ENCODE measurements at places on chromosomes 6 and 20.

- DNase-seq = no peak
Observed at GRCh38 chr6:21111093-21111725, 482.3 kb upstream of the SOX4 start.

- DNase-seq = no peak
Observed at GRCh38 chr20:59413326-59413865, 113.0 kb downstream of the EDN3 start.

DNA sequence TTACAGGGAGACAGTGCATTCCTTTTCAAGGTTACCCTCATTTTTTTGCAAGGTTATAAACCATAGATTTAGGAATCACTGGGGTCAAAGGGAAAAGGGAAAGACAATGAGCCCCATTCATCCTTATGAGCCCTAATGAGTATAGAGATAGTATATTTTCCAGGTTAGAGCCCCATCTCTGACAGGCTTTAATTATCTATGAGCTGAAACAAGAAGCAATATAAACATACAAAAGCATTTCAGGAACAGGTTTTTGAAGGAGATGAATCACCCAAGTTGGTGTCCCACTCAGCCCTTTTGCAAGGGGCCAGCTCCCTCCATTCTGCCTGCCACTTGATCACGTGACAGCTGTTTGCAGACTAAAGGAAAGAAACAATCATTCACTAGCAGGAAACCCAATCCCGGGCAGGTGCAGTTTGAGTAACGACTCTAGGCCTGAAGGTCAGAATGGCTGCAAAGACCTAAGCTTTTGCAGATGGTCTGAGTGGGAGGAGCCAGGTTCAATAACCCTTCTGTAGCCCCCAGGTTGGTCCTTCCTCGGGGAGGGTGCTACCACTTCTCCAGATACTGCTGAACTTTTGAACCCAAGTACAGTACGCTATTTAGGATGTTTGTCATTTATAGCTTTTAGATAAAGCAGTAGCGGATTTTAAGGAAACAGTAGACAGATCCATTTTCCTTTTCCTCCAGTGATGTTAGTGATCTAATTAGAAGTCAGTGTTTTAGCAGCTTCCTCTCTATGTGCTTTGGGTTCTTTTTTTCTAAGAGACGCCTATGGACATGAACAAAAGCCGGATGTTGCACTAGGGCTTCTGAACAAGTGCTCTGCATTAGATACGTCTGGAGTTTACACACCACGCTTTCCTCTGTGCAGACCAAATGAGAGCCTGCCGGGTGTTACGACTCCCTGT lies 253.2 kb downstream of the SOX4 start:
- DNase-seq = no peak

GRCh38 chr6:52544602-52545405 lies 32.1 kb downstream of the TRAM2 start:
- no peak for DNase-seq

DNA sequence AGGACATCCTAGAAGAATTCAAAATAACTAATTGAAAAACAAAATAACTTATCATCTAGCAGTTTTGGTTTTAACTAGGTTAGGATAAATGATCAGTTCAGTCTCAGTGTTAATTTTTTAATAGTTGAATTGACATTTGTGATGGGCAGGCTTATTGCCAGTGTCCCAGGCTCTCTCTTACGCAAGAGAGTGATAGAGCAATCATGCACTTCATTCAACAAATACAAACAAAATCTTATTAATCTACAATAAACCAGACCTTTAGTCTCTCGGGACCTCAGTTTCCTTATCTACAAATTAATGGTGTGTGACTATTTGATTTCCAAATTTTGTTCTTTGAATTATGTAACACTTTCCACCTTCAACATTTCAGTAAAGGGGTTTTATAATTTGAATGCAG lies 385.9 kb upstream of the JAG1 start:
- no peak for DNase-seq

- DNase-seq = no peak
Observed at GRCh38 chr6:154466971-154467679, 43.4 kb downstream of the CNKSR3 start.

GRCh38 chr6:139313784-139314545 lies 22.2 kb upstream of the TXLNB start:
- DNase-seq = no peak

GRCh38 chr6:143694560-143694959 lies 16.8 kb downstream of the PHACTR2 start:
- no peak for DNase-seq

GRCh38 chr6:13302751-13303667 lies 25.3 kb downstream of the TBC1D7 start:
- peak; percentile 9 for DNase-seq

DNA sequence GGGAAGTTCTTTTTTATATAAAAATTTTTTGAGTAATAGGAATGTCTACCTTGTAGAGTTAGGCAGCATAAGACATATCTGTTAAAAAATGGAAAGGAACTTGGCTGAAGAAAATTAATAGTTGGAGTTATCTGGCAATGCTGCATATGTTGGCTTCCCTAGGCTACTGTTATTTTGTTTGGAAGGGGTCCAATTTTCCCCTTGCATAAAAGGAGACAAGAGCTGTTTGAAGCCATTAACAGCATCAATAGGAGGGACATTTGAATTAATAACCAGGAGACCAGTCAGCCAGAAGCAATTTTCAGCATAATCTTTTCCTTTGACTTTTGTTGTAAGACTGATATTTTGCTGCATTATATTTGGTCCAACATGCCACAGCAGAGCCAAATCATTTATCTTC lies 80.9 kb upstream of the TAB2 start:
- DNase-seq = no peak

DNA sequence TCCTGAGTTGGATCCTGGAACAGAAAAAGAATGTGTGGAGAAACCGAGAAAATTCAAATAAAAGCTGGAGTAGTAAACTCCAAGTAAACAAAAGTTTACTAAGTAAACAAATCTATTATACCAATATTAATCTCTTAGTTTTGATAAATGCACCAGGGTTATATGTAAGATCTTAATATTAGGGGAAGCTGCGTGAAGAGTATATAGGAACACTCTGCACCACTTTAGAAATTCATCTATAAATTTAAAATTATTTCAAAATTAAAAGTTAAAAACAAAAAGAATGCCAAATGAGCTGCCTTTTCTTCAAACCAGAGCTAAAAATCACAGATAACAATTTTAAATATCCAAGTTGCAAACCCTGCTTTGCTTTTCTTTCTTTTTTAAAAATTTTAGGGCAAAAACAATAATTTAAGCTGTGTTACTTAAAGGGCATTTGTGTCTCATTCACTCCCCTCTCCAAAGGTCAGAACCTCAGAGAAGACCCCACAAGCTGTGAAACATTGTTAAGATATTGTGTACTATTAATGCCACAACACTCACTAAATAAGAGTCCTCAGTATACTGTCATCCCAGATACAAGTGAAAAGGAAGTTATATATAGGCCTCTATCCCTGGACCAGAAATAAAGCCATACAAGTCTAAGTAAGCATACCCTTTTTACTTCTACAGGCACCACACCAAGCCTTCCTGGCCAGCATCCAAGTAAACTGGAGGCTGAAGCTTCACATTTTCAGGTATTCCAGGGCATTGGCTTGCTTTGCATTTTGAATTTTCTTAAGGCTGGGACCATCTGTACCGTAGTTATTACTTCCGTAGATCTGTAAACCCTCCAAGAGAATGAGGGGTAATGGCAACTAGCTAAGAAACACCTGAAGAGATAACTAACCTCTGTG lies 7.0 kb downstream of the DNAAF9 start:
- DNase-seq = no peak
